Skeletal muscle cell (primary cell): ENCODE measurements at places on chromosomes 3 and 15.

GRCh38 chr15:86916671-86917360 is 837.1 kb downstream of the AGBL1 start:
- DNase-seq, result no peak

DNA sequence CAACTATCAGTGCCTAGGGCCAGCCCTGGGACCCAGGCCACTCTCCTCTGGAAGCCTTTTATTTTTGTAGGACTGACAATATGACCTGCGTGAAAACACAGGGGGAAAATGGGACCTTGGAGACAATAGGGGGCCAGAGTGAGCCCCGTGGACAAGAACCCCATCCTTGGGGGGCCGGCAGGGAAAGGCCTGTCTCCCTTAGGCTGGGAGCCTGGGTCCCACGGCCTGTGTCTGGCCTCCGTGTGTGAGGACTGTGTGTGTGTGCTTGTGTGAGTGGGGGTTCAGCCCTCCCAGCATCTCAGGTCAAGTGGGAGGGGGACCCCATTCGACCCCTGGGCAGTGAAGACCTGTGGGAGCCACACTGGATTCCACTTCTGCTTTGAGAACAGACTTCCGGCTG is 53.3 kb downstream of the EXOG start:
- DNase-seq, result no peak

DNA sequence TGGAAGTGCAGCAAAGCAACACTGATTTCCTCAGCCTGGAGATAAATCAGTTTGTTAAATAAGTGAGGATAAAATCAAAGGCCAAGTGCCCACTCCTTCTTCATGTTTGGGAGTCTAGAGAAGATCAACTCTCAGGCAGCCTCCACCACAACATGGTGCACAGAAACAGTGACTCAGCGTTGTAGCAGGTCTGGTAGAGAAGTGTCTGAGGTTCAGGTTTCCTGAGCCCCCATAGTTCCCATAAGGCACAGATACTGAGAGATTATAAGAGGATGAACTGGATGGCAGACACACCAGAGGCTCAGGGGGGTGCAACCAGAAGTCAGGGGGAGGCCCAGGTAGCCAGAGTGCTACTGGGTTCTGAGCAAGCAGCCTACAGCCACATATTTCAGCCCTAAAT is 166.7 kb downstream of the FRMD5 start:
- no peak for DNase-seq

- DNase-seq, result no peak
Observed at GRCh38 chr3:43523454-43524053, 98.3 kb downstream of the ANO10 start.

DNA sequence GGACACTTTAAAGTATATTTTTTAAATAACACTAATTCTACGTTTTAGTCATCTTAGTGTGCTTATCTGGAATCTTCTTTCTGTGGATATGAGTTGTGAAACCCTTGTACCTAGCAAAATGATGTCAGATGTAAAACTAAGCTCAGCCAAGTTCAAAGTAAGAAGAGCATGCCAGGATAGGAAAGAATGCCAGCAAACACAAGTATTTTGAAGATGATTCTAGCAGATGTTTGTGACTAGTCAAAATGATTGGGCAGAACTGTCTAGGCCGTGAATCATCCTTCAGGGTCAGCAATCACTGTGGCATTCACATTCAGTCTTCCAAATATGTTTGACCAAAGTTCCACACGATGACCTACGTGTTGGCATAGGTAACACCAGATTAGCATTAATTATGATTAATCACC is 5.4 kb upstream of the PLOD2 start:
- DNase-seq, result peak; percentile 88
